ENCODE measurements at places on chromosomes 3 and 15.

- DNase-seq, result no peak
Observed at GRCh38 chr3:186075931-186076567, 32.8 kb downstream of the ETV5 start.

- no peak for DNase-seq
Observed at GRCh38 chr3:134017490-134017889, 12.2 kb downstream of the SLCO2A1 start.

- DNase-seq, result no peak
Observed at GRCh38 chr15:59396211-59396610, 23.5 kb upstream of the MYO1E start.

DNA sequence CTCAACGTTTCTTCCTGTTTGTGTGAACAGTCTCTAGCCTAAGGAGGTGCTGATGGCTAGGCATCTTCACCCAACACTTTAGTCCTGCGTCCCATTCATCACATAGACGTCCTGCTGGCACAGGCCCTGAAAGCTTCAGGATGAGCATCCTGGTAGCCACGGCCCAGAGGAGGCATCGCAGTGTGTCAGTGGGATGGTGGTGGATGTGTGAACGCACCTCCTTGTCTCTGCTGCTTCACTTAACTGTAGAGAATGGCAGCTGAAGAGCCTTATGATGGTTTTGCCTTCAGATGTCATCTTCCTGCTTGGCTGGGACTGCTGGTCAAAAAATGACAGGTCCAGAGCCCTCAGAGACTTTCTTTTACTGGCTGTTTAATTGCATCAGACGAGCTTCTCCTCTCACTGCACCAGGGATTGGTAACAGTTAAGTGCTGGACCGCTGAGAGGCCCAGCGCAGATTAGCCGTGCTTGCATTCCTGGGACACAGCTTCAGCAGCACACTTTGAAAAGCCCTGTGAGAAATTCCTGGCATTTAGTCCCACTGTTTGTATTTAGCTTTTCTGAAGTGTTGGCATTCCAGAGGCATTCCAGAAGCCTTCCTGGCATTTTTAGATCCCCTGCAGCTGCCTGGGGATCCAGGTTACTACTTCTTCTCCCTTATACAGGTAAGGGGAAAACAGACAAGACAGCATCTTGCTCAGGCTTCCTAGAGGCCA, 132.4 kb upstream of the PLXNA1 start:
- peak; percentile 10 for DNase-seq

DNA sequence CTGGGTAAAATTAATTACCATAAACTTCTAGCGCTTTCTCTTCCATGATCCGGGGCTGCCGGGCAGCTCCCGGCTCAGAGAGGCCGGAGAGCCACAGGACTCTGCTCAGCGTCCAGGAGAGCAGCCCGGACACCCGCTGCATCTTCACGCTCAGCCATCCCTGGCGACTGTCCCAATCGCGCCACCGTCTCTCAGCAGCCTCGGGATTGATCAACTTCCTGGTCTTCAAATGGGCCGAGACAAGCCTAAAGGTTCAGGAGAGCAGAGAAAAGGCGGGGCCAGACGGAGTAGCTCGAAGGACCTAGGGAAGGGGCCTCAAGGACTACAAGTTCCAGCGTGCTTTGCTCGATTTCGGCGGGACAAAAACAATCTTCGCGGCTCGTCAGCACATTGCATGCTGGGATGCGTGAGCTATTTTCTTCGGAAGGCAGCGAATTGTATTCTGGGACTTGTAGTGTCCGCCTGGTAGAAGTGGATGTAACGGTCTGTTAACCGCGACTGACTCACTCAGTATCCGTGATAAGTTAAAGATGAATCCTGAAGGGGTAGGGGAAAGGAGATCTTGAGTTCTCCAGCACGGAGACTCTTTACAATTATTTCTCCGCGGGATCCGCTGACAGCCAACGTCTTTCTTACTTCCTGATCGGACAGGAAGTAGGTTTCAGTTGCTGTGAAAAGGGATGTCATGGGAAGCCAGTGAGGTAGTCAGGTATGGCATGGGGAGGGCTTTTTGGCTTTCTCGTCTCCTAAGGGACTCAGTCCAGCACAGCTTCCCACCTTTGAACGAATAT, at the start of gene CIAO2A:
TSS of gene CIAO2A (minus strand) at position 212 of the 791 bp plus-strand sequence. CDS start at position 142, 70 bp downstream.
- peak; percentile 100 for DNase-seq

GRCh38 chr15:90871716-90872485, 3.5 kb downstream of the FURIN start:
- DNase-seq, result no peak
